ENCODE measurements at places on chromosomes 2 and 18.

DNA sequence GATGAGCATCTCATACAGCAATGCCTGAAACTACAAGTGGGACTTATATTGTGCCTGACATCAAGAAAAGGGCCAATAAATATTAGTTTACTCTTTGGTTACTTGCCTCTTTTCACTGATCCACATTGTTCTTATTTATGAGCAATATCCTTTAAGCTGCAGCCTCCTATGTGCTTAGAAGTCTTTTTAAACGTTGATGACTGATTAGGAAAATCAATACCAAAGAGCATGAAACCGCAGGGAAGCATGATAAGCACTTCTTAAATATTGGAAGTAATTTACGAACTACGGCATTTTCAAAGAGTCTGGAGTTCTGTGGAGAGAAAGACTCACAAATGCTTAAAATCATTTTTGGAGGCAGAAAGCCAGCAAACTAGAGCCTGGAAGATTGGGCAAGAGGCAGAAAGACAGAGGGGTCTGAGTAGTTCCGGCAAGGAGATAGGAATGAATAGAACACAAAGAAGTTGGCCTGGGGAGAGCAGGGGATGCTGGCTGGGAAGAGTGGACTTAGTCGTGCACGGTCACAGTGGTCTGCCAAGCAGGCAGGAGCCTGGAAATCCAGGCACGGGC is 122.6 kb upstream of the NOSTRIN start:
- ATAC-seq, result no peak

GRCh38 chr18:69943021-69943420 is 4.7 kb downstream of the CD226 start:
- ATAC-seq, result no peak

GRCh38 chr18:45071956-45072355 is 391.3 kb downstream of the SETBP1 start:
- no peak for ATAC-seq

DNA sequence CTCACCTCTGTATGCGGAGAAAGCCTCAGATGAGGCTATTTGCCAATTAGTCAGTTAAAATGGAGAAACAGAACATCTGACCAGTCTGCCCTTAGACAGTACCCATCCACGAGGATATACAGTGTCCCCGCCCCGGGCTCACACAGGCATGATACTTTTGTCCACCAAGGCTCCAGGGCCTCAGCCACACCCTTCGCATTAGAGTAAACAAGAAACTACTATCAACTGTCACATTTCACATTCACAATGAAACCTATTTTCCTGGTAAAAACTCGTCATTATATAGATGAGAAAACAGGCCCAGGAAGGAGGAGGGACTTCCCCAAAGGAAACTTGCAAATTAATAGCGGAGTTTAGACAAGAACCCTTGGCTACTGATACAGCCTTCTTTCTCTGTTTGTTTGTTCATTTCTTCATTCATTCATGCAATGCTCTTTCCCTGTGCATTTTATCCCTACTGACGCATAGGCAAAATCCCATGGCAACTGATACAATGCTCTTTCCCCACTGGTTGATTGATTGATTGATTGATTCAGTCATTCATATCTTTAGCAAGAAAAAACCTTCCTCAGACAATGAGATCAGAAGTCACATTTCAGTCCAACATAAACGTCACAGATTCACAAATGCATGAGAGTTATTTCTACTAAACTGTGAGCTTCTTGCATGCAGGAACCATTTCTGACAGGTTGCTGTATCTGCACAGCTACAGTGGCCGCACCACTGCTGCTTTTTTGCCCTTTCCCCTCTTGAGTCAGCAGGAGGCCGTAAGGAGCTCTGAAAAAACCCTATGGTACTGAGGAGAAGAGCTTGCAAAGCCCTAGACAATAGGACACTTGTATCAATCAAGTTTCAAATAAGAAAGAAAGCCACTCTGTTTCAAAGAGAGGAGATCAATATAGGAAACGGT is 777.1 kb downstream of the RNF144A start:
- ATAC-seq, result no peak

- ATAC-seq, result no peak
These were observed 1.3 kb downstream of the SLC66A3 start for GRCh38 chr2:11156396-11157075.

DNA sequence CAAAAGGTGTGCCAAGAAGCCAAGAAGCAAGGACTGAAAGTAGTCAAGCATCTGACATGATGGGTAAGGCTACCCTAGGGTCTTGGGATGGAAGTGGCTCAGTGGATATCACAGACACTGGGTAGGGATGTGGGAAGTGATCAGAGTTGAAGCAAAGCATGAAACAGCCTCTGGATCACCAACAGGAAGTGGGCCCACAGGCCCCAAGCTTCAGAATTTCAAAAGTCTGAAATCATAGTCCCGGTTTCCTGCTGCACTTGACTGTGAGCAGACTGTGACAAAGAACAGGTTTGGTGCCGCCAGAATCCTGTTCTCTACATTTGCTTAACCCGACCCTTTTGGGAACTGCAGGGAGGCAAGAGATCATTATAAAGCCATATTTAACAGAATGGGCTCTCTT is 57.4 kb downstream of the SP100 start:
- no peak for ATAC-seq

- ATAC-seq, result no peak
These were observed 888.4 kb downstream of the TSN start for GRCh38 chr2:122643725-122644329.

DNA sequence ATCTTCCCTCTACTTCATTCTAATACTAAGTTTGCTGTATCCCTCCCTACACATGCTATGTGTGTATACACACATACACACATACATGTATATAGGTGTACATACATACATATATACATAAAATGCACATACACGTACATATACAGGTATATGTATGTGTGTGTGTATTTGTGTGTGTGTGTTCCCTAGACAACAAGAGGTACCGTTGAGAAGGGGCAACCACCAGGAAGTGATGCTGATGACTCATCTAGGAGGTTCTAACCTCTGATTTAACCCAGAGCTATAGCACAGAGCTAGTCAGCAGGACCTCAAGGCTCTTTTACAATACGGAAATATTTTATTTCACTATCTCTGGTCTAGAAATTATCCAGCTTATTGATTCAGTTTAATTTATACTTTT is 139.2 kb downstream of the LAMA3 start:
- ATAC-seq, result peak; percentile 90

DNA sequence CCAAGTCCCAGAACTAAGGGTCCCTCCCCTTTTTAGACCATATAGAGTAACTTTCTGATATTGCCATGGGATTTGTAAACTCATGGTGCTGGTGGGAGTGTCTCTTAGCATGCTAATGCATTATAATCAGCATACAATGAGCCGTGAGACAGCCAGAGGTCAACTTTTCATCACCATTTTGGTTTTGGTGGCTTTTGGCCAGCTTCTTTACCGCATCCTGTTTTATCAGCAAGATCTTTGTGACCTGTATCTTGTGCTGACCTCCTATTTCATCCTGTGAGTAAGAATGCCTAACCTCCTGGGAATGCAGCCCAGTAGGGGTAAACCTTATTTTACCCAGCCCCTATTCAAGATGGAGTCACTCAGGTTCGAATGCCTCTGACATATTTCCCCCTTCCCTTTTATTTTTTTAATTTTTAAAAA is 148.2 kb downstream of the PHLPP1 start:
- ATAC-seq, result no peak

DNA sequence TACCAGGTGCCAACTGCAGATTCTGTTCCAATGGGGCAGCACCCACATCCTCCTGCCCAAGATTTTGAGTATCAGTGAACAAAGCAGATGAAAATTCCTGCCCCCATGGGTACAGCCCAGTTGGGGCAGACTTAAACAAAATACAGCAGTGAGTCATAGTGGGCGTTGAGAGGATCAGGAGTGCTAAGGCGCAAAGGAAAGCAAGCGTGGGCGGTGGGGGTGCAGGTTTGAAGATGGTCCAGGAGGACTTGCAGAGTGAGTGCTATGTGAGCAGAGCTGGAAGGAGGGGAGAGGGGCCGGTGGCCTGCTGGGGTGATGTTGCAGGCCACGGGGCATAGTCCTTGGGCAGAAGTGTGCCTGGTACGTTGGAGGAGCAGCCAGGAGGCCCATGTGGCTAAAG is 24.7 kb downstream of the STEAP3 start:
- no peak for ATAC-seq

DNA sequence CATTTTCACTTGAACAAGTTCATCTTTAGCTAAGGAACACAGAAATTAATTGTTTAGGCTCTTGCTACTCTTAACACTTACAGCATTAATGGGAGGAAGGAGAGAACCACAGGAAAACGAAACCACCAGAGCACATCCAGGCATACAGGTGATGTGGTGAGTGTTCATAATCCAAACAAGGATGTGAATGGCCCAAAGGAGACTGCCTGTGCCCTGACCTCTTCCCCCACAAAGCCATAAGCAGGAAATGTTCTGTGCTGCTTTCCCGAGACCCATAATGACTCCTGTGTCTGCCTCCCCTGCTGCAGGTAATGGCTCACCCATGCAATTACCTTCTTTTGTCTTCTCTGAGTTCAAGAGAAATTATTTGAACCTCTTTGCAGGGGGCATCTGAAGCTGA is 295.9 kb upstream of the LINC00305 start:
- no peak for ATAC-seq

DNA sequence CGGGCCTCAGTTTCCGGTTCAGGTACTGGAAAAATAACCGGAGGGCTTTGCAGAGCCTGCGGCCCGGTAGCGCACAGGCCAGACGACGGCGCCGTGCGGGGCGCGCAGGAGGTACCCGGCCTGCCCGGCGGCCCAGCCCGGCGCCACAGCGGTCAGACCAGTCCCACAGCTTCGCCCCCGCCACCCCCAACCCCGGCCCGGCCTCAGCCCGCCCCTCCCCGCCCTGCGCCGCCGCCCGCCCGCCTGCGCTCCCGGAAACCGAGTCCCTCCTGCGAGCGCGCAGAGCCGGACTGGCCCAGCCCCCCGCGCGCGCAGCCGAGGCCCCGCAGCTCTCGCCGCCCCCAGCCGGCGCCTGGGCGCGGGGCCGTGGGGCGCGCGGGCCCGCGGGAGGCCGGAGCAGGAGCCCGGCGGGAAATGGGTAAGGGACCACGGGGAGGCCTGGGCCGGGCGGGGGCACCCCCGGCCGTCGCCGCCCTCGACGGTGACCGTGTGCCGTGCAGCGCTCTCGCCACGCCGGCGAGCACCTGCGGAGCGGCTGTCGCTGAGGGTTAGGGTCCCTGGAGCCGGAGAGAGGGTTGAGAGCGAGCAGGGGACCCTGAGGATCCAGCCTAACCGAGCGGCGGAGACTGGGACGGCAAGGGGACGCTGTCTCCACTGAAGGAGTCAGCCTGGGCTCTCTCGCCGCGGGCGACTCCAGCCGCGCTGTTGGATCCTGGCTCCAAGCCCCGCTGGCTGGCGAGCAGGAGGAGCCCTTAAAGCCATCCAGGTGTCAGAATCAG is 16.5 kb upstream of the PSD4 start:
- no peak for ATAC-seq

GRCh38 chr2:219875036-219875435 is 247.6 kb downstream of the SLC4A3 start:
- ATAC-seq, result no peak

Measured in SK-N-SH treated with all-trans-retinoic acid at 6 μM for 48 hours (cell line).